IMR-90 (cell line): ENCODE measurements at places on chromosomes 1 and 21.
A peak's percentile ranks its signal among the peaks of the same experiment; 100 is the strongest.

DNA sequence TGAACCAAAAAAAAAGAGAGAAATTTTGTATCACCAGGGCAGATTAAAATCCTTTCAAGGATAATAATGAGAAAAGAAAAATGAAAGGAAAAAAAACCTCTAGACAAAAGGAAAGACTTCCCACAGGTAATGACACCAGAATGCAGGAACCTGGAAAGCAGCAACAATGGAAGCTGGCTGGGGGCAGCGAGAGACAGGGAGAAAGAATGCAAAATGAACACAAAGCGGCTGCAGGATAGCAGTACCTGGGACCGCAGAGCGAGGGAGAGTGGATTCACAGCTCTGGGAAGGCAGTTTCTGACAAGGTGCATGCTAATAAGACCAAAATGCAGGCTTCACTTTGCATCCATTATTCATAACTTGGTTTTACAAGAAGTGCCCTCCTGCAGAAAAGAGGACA is 349.0 kb downstream of the SIPA1L2 start:
- no peak for DNase-seq

GRCh38 chr1:39613250-39613649 is 26.2 kb downstream of the HEYL start:
- peak; percentile 63 for DNase-seq

DNA sequence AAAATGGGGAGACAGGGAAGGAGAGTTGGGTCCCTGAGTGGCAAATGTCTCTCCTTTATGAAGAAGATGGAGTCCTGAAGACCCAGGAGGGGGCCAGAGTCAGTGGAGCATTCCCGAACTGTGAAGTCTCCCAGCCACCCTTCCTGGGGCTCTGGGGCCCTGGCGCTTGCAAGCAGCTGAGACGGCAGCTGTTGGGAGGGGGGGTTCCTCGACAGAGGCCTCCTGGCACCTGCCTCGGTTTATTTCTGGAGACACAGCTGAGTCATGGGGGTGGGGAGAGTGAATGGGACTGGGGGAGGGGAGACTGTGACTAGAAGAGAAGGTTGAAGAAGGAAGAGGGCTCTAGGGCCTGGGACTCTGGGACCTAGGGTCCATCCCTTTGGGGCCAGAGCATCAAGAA is 14.0 kb downstream of the NES start:
- peak; percentile 79 for DNase-seq

- DNase-seq = no peak
Observed at GRCh38 chr1:21651214-21652042, 17.7 kb downstream of the RAP1GAP start.

GRCh38 chr1:22343456-22344328 is 108.0 kb upstream of the ZBTB40 start:
- DNase-seq = no peak

GRCh38 chr1:116284819-116285390 is 88.1 kb upstream of the ATP1A1 start:
- DNase-seq = no peak

- peak; percentile 5 for DNase-seq
Observed at GRCh38 chr1:46244656-46245371, 2.7 kb upstream of the RAD54L start.

DNA sequence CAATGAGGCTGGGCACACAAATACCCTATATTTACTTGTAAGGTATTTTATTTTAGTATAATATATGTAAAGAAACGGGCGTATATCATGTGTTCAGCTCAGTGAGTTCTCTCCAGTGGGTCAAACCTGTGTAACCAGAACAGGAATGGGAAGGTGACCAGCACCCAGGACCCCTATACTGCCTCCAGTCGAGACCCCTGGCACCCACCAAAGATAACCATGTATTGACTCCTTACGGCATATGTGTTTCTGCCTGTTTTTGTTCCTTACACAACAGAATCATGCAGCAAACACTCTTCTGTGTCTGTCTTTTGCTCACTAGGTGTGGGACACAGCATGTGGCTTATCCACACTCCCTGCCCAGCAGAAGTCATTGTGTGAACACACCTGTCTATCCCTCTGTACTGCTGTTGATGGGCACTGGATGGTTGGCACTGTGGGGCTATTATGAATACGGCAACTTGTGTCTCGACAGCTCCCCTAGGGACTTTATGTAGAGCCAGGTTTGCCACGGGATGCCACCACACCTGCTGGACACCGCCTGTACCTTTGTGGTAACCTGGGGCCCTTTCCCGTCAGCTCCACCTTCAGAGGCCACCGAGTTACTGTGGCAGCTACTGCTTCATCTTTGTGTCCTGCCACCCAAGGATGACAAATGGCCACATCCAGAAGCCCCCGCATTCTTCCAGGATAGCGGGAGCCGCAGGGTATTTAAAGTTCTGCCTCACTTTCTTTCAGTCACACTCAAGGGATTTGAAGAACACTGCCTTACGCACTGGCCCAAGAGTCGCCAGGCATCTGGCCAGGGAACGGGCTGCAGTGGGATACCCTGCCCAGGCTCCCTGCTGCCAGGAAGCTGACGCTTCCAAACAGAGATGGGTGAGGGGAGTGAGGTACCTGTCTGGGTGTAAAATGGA is 23.5 kb upstream of the C2CD2 start:
- DNase-seq = no peak

- DNase-seq = no peak
Observed at GRCh38 chr1:224267925-224268324, 62.0 kb downstream of the NVL start.

DNA sequence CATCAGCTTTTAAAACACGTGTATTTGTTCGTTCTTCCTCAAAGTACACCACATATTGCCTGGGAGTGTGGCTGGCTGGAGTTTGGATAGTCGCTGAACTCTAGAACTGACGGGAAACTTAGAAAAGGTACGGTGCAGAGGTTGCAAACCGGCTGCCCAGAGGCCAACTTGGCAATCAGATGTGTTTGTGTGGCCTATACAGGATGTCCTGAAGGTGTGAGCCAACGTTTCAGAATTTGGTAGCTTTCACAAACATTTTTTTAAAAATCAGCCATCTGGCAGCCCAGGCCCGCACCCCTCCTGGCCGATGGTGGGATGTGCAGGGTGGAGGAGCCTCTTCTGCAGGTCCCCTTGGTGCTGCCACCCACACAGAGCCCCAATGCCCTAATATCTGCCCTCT is 73.6 kb upstream of the SLC25A33 start:
- DNase-seq = no peak

- no peak for DNase-seq
Observed at GRCh38 chr1:169105087-169105433, 1.4 kb upstream of the ATP1B1 start.

DNA sequence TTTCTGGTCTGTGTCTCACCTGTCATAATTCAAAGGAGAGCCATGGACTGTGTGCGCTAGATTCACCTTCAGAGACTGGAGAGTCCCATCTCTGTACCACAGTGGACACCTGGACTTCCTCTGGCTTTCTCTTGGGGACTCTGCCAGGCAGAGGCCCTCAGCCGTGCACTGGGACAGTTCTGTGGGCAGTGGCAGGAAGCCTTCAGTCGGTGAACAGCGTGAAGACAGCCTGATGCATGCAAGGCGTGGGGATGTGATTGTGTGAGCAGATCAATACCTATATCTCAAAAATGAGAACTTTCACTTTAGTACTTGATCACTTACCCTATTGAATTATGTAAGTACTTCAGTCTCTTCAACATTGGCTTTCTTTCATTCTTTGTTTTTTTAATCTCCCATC is 245.3 kb downstream of the DISC1 start:
- no peak for DNase-seq

DNA sequence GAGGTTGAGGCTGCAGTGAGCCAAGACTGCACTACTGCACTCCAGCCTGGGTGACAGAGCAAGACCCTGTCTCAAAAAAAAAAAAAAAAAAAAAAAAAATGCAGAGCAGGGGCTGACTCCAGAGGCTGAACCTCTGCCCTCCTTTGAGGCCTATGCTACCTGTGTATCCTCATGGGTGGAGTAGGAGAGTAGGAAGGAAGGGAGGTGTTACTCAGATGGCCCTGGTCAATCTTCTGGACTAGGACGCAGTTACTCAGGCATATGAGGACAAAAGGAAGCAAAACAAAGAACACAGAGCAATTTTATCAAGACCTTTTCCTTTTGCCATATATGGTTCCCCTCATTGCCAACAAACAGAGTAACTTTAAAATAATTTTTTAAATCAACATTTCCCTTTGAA is 35.2 kb downstream of the TGFBR3 start:
- DNase-seq = no peak

DNA sequence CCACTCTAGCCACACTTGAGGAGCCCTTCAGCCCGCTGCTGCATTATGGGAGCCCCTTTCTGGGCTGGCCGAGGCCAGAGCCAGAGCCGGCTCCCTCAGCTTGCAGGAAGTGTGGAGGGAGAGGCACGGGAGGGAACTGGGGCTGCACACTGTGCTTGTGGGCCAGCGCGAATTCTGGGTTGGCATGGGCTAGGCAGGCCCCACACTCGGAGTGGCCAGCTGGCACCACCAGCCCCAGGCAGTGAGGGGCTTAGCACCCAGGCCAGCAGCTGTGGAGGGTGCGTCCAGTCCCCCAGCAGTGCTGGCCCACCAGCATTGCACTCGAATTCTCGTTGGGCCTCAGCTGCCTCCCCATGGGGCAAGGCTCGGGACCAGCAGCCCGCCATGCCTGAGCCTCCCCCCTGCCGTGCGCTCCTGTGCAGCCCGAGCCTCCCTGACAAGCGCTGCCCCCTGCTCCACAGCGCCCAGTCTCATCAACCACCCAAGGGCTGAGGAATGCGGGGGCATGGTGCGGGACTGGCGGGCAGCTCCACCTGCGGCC is 785.9 kb upstream of the TPTE start:
- no peak for DNase-seq

DNA sequence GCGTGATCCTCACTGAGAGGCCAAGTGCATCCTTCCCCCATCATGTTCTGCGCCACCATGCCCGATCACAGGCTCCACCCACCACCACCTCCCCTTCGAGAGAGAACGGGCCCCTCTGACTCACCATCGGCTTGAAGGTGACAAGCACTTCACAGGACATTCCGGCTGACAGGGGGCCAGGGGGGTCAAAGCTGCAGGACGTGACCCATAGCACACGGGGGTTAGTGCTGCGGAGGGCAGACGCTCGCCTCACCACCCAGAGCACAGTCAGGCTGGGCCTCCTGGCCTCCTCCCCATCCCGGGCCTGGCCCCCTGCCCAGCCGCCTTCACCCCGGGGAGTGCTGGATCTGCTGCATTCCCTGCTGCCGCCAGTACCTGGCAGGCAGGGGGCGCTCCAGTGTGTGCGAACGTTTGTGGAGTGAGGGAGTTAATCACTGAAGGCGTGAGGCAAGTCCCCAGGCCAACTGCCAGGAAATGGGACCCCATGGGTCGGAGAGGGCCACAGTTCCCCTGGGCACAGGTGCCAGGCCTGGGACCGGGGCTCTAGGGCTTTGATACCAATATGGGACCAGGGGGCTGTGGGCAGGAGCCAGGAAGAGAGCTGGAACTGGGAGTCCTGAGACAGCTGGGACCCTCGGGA is 40.9 kb upstream of the TMEM52 start:
- peak; percentile 51 for DNase-seq

GRCh38 chr1:151944857-151945575 is 35.7 kb upstream of the THEM4 start:
- DNase-seq = no peak

- DNase-seq = no peak
Observed at GRCh38 chr1:62428351-62428750, 8.5 kb upstream of the USP1 start.

- DNase-seq = no peak
Observed at GRCh38 chr1:43913051-43913501, 20.5 kb upstream of the ARTN start.

- no peak for DNase-seq
Observed at GRCh38 chr1:94719926-94720793, 100.0 kb upstream of the SLC44A3 start.

- peak; percentile 78 for DNase-seq
Observed at GRCh38 chr1:109959974-109960744, 24.4 kb upstream of the AHCYL1 start.

- no peak for DNase-seq
Observed at GRCh38 chr1:6495041-6495441, 3.6 kb upstream of the PLEKHG5 start.

DNA sequence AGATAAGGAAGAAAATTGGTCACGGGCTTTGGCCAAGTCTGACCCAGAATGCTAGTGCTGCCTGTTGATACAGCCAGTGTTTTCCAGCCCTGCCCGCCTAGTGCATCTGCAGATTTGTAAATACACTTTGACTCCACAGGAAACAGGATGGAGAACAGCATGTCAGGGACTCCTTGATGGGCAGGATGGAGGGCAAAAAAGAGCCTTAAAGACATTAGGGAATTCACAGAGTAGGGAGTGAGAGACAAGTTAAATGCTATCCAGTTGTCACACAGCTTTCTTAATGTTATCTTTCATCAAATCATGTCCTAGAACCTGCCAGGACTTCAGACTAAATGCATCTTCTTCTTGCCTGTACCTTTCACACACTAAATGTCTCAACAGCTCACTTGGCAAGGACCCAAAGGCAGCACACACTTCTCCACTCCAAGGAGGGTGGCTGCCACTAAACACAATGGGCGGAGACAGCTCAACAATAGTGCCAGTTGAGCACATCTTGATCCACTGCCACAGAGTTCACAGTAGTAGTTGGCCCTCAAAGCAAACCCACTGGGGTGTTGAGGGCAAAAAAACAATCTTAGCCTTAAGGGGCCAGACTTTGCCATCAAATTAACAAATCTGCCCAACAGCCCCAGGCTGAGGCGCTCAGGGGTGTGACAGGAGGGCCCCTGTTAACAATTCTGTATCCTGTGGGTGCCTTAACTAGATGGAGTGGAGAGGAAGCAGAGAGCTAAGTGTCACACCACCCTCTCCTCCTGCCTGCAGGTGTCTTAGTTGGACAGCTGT is 2.7 kb downstream of the HIVEP3 start:
- DNase-seq = no peak

DNA sequence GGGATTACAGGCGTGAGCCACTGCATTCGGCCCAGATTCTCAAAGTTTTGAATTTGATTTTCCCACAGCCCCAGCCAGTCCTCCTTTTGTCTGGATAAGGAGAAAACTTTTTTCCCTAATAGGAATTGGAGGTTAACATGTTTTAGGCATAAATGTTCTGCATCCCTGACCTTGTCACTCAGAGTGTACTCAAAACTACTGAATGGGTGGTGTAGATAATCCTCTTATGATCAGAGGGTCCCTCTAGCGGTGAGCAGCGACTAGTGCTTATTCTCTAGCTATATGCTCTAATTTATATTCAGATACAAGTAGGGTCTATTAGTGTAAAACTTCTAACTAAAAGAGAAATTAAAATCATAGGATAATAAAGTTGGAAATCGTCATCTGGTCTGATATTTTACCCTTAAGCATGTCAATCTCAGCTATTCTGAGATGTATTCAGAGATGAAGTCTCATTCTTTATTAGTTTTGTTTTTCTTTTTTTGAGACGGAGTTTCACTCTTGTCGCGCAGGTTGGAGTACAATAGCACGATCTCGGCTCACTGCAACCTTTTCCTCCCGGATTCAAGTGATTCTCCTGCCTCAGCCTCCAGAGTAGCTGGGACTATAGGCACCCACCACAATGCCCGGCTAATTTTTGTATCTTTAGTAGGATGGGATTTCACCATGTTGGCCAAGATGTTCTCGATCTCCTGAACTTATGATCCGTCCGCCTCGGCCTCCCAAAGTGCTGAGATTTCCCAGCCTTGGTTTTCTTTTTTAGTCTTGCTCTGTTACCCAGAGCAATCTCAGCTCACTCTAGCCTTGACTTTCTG is 2.7 kb upstream of the PSMD4 start:
- DNase-seq = peak; percentile 85
